ENCODE measurements at places on chromosomes 2 and 18.

- DNase-seq = no peak
These were observed 34.8 kb downstream of the ADNP2 start for GRCh38 chr18:80143881-80144280.

GRCh38 chr2:170034596-170034995, 143.4 kb upstream of the MYO3B start:
- DNase-seq = no peak

GRCh38 chr2:191746346-191747169, 68.6 kb downstream of the NABP1 start:
- no peak for DNase-seq

DNA sequence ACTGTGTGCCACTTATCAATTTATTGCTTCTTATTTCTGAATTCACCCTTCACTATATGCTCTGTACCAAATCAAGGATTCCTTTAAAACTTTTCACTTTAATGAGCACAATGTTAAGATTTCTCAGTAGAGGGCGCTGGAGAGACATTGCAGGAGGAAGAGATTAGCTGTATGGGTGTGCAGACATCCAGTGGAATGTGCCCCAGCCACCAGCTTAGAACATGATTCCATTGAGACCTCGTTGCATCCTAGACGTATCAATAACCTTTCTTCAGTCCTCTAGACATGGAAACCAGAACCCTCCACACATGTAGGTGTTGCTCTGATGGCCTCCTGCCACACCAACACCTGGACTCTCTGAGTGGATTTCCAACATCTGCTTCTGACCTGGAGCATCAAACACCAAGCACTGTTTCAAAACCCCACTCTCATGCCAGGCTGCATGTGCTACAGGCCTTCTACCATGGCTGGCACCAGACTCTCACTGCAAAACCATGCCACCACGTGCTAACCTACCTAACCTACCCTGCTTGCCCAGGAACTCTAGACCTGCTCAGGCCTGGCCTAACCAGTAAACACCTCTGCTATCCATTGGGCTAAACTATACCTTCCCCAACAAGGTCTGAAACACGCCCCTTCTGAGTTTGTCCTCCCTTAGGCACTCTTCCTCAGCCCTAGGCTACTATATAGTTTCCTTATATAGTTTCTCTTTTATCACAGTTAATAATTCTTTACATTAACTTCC, 633.2 kb upstream of the PKDCC start:
- DNase-seq = no peak

GRCh38 chr2:217364224-217364623, 504.4 kb upstream of the TNP1 start:
- no peak for DNase-seq

GRCh38 chr18:70256994-70257393, 31.9 kb upstream of the SOCS6 start:
- DNase-seq = peak; percentile 19

- DNase-seq = no peak
These were observed 80.4 kb downstream of the MYO3B start for GRCh38 chr2:170258382-170258781.

All from head of caudate nucleus (tissue), 42 donors.